ENCODE measurements at places on chromosomes 6 and 20.

GRCh38 chr20:35490736-35491181 lies 35.4 kb downstream of the CEP250 start:
- DNase-seq, result peak; percentile 20

GRCh38 chr6:35352735-35353134 lies 10.4 kb downstream of the PPARD start:
- DNase-seq, result no peak

GRCh38 chr6:107869871-107870270 lies 45.8 kb upstream of the SCML4 start:
- no peak for DNase-seq

- no peak for DNase-seq
These were observed 208.3 kb downstream of the PTPRK start for GRCh38 chr6:128311944-128312570.
